Activated T-helper 9 cell treated with anti-CD3 and anti-CD28 coated beads, Interleukin-2, amount 50 U/mL, for 16 hours (primary cell): ENCODE measurements at places on chromosomes 16 and 17.

DNA sequence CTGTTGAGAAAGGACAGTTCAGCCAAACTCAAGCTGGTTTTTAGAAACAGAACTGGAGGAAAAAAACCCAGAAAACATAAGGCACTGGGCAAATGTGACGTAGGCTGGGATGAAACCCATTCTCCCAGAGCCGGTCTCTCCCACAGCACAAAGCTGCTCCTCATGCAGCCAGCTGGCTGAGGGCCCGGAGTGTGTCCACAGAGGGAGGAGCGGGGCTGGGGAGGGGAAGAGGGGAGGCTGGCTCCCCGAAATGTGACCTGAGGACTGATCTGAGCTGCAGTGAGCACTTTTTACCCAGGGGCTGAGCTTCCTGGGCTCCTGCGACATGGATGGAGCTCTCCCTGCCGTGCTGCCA, 20.8 kb downstream of the FOXF1 start:
- DNase-seq: no peak

- no peak for DNase-seq
Measured at GRCh38 chr17:78919861-78920450, 5.2 kb downstream of the TIMP2 start.

GRCh38 chr17:29927546-29927945, 2.5 kb downstream of the SSH2 start:
- DNase-seq: no peak

DNA sequence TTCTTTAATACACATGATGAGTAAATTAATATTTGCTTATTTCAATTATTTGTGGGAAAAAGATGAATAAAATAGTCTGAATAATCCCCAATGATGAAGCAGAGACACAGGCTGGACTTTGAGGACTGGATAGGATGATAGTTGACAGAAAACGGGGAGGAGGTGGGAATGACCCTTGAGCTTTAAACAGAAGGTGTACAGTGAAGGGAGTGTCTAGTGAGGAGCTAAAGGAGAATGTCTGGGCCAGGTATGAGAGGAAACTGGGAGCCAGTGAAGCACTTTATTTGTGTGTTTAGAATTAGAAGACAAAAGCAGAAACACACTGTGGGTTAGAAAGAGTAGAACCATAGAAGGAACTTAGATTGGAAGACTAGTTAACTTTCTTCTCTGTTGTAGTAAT, 230.4 kb upstream of the CA10 start:
- no peak for DNase-seq

- no peak for DNase-seq
Measured at GRCh38 chr17:45958994-45959665, 39.9 kb upstream of the STH start.
